Posterior vena cava (tissue), 2 donors: ENCODE measurements at places on chromosomes 12 and 14. TPM values are rescaled to one million over a fixed set of nuclear protein-coding genes. Genes with fewer than 3 reads are reported as not detected.

DNA sequence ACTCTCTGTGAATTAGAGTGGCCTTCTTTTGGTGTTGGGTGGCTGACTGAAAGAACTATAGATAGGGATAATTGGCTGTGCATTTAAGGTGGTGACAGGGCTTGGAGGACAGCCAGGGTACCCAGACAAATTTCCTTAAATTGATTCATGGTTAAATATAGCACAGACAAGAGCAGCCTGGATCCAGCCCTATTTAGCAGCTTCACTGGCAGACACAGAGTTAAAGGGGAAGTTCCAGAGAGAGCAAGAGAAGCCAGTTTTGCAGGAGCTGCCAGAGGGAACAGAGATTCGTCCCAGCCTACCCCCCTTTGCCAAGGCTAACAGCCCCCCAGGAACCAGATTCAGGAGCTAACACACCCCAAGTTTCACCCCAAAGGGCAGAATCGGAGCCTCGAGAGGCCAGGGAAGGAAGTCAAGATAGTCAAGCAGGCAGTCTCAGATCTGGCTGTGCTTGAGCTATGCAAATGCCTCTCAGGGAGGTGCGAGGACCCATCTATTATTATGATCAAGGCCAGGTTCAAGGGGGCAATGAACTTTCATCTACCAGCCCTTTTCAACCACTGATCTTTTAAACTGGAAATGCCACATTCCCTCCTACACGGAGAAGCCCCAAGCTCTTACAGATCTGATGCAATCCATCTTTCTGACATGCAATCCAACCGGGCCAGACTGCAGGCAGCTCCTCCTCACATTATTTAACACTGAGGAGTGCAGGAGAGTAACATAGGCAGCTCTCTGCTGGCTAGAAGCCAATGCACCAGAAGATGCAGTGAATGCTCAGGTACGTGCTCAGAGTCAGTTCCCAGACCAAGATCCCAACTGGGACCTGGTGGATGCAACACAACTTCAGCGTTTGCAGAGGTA is 58.2 kb downstream of the DHRS2 start:
- DNase-seq: no peak

LIN7A gene
- total RNA-seq: 3.6 TPM

GRCh38 chr12:54428050-54429013 is 9.3 kb upstream of the ITGA5 start:
- peak; percentile 89 for DNase-seq

KRT71 gene
- not detected for total RNA-seq

FITM1 gene
- 0.38 TPM for total RNA-seq
